Stimulated activated CD8-positive, alpha-beta memory T cell treated with anti-CD3 and anti-CD28 coated beads, Interleukin-15, amount 100 ng/mL, for 24 hours (primary cell): ENCODE measurements at places on chromosomes 5 and 9.

DNA sequence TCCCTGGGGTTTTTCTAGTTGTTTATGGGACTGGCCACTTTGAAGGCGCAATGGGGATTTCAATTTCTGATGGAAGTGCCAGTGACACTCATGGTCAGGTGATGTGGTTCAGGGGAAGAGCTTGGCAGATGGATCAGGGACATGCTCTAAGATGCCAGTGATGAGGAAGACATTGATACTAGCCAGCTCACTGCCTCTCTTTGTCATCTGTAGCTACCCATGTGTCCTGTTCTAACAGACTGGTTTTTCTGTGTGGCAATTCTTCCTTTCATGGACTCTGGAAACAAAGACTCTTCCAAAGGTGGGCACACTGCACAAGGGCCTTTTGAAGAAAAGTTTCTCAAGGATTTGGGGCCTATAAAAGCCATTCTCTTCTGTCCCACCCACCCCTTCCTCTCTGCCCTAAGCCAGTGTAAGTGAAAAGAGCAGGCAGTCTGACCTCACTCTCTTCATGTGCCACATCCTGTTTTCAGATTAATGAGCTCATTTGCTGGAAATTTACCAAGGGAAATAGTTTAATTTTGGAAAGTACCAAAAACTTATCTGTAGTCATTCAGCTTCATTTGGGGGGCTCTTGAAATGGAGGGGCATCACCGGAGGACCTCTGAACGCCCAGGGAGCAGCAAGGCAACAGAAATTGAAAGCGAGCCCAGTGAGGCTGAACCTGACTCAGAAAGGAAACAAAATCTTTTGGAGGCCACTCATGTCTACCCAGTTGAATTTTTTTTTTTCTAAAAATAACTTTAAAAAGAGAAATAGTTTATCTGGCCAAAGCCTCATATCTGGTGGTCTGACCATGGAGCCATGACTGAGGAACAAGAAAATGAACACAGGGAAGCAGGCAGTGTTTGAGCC is 4.9 kb upstream of the TRAF1 start:
- no peak for DNase-seq

DNA sequence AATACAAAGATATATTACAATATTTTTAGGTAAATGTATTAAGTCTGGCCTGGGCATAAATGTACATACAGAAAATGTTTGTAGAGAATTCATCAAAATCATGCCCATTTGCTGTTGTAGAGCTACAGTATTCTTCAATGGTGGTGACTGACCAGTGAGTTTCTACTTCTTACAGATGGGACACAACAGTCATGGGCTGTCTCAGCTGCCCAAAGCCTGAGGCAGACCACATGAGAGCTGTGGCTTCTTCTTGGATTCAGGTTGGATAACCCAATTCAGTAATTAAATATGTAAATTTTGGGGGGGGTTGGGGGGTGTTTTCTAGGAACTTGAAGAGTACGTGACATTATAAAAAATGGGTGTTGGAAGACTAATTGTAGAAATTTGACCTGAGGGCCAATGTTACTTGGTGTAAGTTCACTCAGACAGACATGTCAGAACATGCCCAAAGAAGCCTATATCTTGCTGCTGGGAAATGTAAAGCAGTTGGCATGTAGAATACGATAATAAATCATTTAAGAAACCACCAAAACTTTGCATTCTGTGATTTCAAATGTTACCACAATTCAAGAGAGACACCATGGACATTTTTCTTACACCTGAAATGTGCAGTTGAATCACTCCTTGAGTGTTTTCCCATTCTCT is 17.9 kb downstream of the STARD4 start:
- DNase-seq, result no peak

- DNase-seq, result no peak
Measured at GRCh38 chr9:72524820-72525540, 3.6 kb downstream of the TMC1 start.

DNA sequence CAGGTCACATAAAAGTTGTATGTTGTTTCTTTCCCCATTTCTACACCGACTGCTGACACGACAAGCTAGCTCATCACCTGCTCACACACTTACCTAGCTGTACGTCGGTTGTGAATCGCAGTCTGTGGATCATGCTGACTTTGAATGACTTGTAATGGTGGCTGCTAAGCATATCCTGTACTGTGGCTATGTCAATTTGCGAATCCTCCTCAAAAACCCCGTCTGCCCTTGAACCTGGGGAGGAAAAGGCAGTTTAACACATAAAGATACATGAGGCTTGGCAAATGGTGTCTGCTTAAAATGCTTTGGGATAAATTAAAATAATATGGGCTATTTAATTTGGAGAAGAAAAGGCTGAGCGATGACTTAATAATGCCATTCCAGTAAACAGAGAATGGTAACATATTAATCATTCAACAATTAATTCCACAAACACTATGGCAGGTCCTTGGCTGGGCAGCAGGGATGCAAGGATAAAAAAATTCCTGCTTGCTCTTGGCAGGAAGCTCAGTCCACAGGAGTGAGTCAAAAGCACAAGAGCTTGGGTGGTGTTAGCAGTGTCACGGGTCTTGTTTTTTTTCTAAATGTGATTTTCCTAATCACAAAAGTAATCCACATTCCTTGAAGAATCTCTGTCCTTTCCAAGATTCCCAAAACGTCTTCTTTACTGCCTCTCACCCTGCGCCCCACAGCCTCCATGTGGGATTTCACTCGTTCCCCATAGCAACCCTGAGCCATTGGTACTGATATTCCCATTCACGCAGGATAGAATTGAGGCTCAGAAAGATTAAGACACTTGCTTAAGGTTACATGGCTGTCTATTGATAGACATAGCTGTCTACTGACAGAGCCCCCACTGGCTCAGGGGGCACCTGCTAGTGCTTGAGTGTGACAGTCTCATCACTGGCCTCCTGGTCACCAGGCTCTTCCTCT is 222.4 kb downstream of the MAPKAP1 start:
- DNase-seq, result no peak

- no peak for DNase-seq
Measured at GRCh38 chr9:98432134-98432533, 176.7 kb upstream of the TBC1D2 start.

DNA sequence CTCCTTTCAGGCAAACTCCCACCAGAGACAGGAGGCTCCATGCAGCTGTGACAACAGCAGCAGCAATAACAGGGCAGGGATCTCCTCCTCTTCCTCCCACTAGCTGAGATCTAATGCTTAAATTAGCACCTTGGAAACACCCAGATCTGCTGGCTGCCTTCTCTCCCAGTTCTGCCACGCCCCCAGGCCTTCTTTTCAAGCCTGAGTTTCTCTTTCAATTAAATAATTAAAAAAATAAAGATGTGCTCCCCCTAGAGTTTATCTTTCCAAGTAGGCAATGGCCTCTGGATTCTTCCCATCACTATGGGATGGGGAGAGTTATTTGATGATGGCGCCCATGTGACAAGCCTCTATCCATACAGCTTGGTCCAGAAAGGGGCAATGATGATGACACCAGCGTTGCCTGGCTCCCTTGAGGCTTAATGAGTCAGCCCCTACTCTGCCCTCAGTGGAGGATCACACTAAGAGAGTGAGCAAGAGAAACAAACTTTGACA is 3.8 kb downstream of the FAM219A start:
- no peak for DNase-seq

GRCh38 chr5:155844542-155844941 is 482.4 kb upstream of the SGCD start:
- DNase-seq, result no peak

GRCh38 chr5:39369123-39369815 is 5.0 kb upstream of the C9 start:
- no peak for DNase-seq

DNA sequence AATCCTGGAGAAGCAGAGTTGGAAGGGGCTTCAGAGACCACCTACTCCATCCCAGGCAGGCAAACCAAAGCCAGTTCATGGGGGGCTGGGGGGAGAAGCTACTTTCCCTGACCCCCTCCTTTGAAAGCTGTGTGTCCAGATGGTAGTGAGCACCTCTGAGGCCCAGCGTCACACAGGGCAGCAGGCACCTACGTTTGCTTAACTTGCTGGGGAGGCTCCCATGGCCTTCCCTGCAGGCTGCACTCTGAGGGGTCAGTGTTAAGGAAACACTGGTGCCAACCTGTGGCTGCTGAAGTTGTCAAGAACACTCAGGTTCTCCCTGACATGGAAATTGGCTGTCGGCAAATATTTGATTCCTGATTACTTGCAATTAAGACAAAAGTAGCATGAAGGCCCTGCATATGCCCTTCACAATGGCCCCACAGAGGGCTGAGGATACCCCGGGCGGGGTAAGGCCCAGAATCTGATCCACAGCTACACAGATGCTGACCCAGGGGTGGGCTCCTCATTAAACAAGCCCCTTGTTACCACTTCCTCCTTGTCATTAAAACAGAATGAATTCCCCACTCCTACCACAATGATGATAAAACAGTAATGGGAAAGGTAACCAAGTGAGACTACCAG is 208.5 kb downstream of the FSTL4 start:
- DNase-seq, result no peak

GRCh38 chr9:100277166-100277979 is 75.4 kb downstream of the TEX10 start:
- no peak for DNase-seq

DNA sequence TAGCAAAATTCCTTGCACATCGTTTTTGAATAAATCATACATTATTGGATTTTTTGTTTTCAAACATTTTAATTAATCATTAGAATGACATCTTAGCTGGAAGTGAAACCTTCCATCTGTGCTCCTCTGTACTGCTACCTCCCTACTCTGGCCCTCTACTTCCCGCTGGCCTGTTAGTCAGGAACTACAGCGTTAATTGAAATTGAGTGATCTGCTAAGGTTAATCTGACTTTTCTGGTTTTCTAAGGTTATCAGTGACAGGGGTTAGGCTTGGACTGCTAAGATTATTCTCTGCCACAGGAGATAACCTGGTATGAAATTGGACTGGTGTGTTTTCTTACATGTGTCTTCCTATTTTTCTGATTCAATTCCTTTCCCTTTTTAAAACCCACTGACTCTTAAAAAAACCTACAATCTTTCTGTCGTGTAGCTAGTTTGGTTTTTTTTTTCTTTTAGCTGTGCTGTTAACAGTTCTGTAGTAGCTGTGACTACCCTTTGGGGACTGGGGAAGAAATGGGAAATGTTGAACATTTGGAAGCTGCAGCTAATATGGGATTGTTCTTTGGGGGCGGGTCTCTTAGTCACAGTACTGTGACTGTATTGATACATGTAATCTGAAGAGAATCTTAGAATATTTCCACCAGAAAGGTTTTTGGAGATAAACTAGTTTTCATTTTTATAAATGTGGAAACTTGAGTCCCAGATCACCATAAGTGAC is 4.6 kb downstream of the KIF2A start:
- DNase-seq, result no peak

DNA sequence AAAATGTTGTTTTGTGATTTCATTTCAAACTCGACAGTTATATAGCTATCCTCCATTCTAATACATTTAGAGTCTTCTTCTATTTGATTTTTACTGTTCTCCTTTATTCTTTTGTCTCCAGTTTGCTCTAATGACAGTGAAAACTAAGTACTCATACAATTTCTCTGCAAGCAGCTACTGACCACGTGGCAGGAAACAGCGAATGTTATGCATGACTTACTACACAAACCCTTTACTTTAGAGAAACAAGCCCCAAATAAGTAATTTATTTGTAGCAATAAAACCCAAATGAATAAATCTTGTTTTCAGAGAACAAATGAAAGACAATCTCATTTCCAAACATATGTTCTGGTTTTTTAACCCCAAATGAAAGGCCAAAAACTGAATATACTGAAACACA is 41.9 kb downstream of the CDH6 start:
- DNase-seq, result no peak

- no peak for DNase-seq
Measured at GRCh38 chr9:73411494-73411893, 259.8 kb downstream of the ANXA1 start.

DNA sequence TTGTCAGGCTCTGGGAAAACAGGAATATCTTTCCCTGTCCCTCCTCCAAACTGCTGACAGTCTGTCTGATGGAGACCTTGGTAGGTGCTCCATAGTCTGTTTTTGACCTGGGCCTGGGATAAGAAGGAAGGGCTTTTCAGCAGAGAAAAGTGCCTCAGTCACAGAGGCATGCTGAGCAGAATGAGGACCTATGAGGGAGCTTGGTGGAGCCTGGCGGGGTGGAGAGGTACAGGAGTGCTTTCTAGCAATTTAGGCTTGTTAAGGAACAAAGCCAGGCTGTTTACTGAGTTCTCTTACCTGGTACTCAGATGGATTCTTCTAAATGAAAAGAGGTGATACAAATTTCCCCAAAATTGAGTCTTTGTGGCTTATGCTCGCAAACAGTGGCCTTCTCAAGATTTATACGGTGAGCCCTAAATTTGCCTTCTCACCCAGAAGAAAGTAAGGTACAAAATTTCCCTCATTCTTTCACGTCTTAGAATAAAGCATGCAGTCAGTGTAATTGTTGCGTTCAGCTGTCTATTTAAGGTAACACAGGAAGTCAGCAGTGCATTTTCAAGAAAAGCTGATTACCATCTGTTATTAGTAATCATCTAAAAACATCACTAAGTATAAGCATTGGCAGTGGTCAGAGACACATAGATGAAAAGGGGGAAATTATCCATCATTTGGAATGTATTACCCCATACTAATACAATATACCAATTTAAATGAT is 28.6 kb upstream of the IL13 start:
- DNase-seq, result no peak

DNA sequence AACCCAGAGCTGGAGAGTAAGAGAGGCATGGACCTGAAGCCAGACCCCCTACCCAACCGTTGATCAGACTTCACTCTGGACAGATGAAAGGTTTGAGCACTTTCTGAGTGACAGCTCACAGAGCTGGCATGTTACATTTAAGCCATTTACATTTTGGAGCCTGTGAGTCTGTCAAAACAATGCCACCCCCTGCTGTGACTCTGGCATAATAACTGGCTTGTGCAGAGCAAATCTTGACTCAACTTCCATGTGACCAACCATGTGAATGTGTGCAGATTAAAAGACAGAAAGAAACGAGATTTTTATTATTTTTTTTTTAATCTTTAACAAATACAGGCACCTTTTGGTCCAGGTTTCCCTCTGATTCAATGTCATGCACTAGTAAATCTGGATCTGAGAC is 48.5 kb downstream of the MFAP3 start:
- no peak for DNase-seq

DNA sequence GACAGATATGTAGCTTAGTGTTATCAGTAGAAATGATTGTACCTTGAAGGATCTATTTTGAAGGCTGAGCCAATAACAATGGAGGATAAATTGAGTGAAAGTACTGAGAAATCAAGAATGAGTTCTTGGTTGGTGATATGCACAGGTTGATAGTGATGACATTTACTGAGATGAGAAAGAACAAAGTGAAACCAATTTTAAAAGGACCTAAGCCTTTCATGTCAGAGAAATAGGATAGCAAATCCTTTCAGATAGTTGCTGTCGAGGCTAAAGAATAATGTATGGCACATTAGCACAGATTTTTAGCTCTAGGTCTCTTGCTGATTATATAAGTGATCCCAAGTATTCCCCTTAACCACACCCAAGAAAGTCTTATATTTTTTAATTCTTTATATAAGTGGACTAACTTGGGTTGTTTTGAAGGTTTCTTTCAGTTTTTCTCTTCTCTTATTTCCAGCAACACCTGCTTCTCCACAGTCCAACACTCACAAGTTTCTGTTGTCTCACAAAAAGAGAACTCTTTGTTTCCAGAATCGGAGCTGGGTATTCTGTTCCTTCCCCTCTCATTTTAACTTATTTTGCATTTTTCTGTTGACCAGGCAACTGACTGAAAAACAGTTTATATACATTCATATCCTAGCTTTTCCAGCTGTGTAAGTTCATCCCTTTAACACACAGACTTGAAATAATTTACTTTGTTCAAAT is 286.9 kb upstream of the ATP10B start:
- no peak for DNase-seq

GRCh38 chr5:124554746-124555578 is 191.5 kb downstream of the ZNF608 start:
- DNase-seq, result no peak

GRCh38 chr5:176133289-176133870 is 104.8 kb upstream of the SIMC1 start:
- no peak for DNase-seq
